ENCODE measurements at places on chromosomes 2 and 18. TPM values are rescaled to one million over a fixed set of nuclear protein-coding genes. Genes with fewer than 3 reads are reported as not detected.

Gene NPHP1
- total RNA-seq, result 1.9 TPM

- H3K27me3 ChIP-seq, result no peaks in the 10 kb centered on the region
- no peak for DNase-seq
These were observed 76.6 kb upstream of the ZFP36L2 start for GRCh38 chr2:43302961-43303494.

DNA sequence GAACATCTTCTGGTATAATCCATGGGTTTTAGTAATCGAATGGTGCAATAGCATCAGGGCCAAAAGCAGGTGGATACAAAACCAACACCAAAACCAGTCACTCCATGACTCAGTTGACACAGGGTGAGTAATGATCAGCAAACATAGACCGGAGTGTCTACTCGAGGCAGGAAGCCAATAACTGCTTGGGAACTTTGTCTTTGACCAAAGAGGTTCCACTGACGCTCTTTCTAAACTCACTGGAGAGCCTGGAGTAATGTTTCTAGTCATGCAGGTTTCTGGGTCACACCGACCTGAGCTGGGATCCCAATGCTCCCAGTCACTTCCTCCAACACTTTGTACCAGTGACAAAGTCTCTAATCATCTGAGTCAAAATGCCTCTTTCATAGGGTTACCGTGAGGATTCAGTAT, 30.9 kb downstream of the MREG start:
- H3K4me1 ChIP-seq, result no peaks in the 10 kb centered on the region
- DNase-seq, result no peak
- H3K27ac ChIP-seq, result no peak overlapping the region
- no peaks in the 10 kb centered on the region for H3K36me3 ChIP-seq

DNA sequence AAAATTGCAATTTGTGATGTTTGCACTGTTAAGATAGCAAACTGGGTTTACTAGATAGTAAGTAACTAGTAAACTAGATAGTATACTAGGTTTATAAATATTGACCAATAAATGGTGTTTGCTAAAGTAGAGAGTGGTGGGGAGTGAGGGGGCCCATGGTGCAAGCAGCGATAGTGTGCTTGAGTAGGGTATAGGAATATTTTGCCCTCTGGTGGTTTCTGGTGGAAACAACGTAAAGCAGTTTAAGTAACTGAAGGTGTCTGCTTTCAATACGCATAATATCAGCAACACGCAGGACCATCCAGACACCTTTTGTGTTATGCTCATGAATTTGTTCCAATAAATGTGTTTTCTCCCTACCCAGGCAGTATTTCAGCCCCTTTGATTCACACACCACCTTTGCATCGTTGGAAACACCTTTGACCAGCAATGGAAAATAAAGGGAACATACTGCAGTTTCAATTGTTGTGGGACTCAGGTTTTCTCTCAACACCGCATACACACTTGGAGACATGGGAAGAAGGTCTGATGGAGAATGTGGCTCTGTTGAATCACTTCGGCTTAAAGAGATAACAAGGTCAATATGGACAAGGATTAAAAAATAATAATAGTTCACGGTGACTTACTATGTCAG, 16.7 kb upstream of the STAT1 start:
- no peak overlapping the region for H3K27ac ChIP-seq
- no peak overlapping the region for H3K4me3 ChIP-seq
- no peaks in the 10 kb centered on the region for H3K27me3 ChIP-seq
- no peak for DNase-seq

GRCh38 chr2:105537466-105537865, 138.6 kb upstream of the FHL2 start:
- DNase-seq, result no peak
- no peak overlapping the region for H3K27ac ChIP-seq
- H3K4me3 ChIP-seq, result no peak overlapping the region
- no peaks in the 10 kb centered on the region for H3K36me3 ChIP-seq
- H3K4me1 ChIP-seq, result no peaks in the 10 kb centered on the region
- no peaks in the 10 kb centered on the region for H3K27me3 ChIP-seq

DNA sequence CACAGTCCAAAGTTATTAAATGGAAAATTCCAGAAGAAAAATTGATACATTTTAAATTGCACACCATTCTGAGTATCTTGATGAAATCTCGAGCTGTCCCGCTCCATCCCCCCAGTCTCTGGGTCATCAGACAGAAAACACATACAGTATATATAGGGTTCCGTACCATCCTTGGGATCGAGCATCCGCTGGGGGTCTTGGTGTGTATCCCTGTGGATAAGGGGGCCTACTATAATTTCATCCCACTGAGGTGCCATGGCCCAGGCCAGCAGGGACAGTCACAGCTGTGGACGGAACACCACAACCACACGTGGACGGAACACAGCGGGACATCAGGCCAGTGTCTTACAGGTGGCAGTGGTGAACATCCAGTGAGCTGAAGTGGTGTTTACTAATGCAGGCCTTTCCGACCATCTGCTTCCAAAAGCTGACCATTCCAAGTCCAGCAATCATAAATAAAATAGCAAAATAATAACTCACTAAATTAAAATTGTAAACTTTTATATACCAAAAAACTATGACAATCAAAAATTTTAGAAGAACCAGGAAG, 14.0 kb downstream of the TWIST2 start:
- no peaks in the 10 kb centered on the region for H3K36me3 ChIP-seq
- no peak overlapping the region for H3K4me3 ChIP-seq
- H3K27ac ChIP-seq, result no peak overlapping the region
- no peaks in the 10 kb centered on the region for H3K4me1 ChIP-seq

- H3K27ac ChIP-seq, result no peak overlapping the region
- no peak for DNase-seq
- no peaks in the 10 kb centered on the region for H3K27me3 ChIP-seq
- no peak overlapping the region for H3K4me3 ChIP-seq
- no peaks in the 10 kb centered on the region for H3K4me1 ChIP-seq
- no peaks in the 10 kb centered on the region for H3K36me3 ChIP-seq
These were observed 326.5 kb upstream of the KLHL29 start for GRCh38 chr2:23058435-23058834.

DNA sequence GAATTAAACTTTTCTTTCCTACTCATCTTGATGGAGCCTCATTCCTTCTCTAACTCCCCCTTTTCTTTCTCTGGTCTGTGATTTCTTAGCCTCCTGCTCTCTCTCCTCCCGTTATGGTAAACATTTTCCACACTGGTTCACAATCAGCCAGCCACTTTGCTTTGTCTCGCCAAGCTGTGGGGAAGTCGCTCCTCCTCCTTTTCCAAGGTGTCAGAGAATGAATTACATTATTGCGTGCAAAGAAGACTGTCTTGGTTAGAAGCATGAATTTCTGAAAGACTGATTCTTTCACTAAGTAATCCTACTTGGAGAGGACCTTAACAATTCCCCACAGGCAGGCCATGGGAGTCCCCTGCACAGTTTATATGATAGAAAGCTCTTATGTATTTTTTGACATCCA, 46.1 kb downstream of the RASGRP3 start:
- no peaks in the 10 kb centered on the region for H3K36me3 ChIP-seq
- H3K4me3 ChIP-seq, result no peak overlapping the region
- no peak overlapping the region for H3K27ac ChIP-seq
- no peaks in the 10 kb centered on the region for H3K27me3 ChIP-seq

Gene MAPK4
- total RNA-seq, result not detected

DNA sequence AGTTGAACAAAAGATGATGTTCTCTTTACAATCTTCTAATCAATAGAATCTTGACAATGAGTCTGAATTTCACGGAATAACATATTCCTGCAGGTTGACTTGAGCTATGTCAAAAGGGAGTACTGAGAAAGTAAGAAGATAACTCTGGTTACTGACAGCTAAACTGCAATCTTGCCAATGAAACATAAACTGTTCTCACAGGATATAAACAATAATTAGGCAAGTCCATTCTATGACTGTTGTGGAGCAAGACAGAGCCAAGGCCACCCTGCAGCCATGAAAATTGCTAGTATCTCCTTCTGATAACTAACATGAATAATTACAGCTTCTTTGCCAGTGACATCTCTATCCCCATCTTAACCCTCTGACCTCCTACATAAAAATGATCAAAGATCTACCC, 6.3 kb upstream of the RPRD1A start:
- no peak for DNase-seq
- no peak overlapping the region for H3K27ac ChIP-seq
- no peak overlapping the region for H3K4me3 ChIP-seq
- H3K27me3 ChIP-seq, result no peaks in the 10 kb centered on the region
- H3K36me3 ChIP-seq, result no peaks in the 10 kb centered on the region
- H3K4me1 ChIP-seq, result no peaks in the 10 kb centered on the region

- no peaks in the 10 kb centered on the region for H3K4me1 ChIP-seq
- H3K36me3 ChIP-seq, result no peaks in the 10 kb centered on the region
- no peak overlapping the region for H3K27ac ChIP-seq
- H3K4me3 ChIP-seq, result no peak overlapping the region
These were observed 298.1 kb downstream of the GALR1 start for GRCh38 chr18:77547757-77548156.

DNA sequence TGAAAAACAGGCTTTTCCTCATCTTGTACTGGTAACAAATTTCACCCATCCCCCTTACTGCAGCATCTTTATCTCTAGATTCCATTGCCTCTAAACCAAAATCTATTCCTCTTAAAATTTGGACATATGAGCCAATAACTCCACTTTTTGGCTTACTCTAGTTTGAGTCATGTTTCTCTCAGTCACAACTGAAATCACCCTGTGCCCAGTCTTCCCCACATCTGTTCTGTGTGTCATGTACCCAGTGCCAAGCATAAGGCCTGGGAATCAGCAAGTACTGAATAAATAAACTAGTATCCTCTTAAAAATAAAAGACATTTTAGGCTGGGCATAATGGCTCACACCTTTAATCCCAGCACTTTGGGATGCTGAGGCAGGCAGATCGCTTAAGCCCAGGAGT, 20.8 kb upstream of the CHN1 start:
- H3K4me1 ChIP-seq, result no peaks in the 10 kb centered on the region
- no peaks in the 10 kb centered on the region for H3K36me3 ChIP-seq
- DNase-seq, result no peak
- H3K4me3 ChIP-seq, result no peak overlapping the region

DNA sequence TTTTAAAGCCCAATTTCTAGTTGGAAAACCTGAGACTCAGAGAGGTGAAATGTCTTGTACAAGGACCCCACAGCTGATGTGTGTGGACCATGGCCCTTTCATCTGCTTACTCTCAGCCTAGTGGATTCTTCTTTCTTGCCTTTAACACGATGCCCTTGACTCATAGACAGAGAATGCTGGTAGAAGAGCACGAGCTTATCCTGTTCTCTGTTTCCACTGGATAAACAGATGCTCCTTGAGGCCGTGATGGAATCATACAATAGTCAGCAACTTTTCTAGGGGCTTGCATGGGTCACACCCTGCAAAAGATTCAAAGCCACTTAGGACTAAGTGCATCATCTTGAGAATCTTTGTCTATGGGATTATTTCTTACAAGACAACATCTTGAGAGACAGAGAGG, 50.9 kb downstream of the MYCN start:
- H3K36me3 ChIP-seq, result no peaks in the 10 kb centered on the region
- no peaks in the 10 kb centered on the region for H3K4me1 ChIP-seq

DNA sequence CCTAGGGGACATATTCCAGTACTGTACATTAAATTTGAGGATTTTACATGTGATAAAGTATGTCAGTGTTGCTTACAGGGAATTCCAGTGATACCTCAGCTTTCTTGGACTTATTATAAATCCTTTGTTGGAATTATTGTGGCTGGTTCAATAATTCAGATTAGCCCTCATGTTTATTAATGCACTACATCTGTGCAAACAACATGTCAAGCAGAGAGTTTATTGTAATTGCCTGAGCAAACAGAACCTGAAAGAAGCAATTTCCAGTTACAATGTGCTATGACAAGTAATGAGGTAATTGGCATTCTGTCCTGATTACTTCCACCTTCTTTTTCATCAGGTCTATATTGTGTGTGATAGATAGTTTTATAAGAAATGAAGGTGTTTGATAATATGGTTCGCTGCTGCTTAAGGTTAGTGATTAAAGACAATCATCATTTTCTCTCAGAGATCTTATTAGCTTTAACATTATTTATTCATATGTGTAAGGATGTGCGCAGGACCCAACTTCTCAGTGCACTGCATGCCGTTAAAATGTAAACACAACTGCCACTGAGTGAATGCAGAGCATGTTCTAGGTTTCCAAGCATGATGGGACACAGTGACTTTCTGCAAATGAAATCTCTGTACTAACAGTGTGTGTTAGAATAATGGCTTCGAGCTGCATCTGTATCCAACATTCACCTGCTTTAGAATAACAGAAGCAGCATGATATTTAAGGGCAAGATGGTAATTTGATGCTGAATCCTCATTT, 973.7 kb upstream of the POU3F3 start:
- DNase-seq, result no peak
- no peaks in the 10 kb centered on the region for H3K4me1 ChIP-seq
- no peak overlapping the region for H3K27ac ChIP-seq
- no peak overlapping the region for H3K4me3 ChIP-seq
- no peaks in the 10 kb centered on the region for H3K27me3 ChIP-seq
- no peaks in the 10 kb centered on the region for H3K36me3 ChIP-seq

DNA sequence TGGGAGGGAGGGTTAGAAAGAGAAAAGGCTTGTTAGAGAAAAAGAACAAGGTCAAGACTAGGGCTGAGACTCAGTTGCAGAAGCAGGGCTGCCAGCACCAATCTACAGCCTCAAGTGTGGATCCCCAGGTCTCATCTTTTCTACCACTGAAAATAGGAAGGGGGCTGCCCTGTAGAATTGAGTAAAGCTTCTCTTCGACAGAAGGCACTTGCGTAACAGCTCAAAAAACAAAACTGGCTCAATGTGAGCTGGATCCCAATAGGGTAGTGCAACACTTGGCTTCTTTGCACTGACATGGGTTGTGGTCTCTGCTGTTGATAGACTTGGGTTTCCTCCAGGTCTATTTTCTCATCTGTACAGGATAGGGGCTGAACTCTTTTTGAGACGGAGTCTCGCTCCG, 1.8 kb upstream of the MPV17 start:
- peaks cover 15% of the 10 kb centered on the region for H3K4me1 ChIP-seq
- H3K27ac ChIP-seq, result no peak overlapping the region
- H3K4me3 ChIP-seq, result no peak overlapping the region
- DNase-seq, result no peak
- H3K27me3 ChIP-seq, result no peaks in the 10 kb centered on the region
- peaks cover 18% of the 10 kb centered on the region for H3K36me3 ChIP-seq

GRCh38 chr2:120979921-120980320, 244.3 kb downstream of the GLI2 start:
- no peaks in the 10 kb centered on the region for H3K36me3 ChIP-seq
- no peaks in the 10 kb centered on the region for H3K27me3 ChIP-seq
- no peak for DNase-seq
- H3K4me1 ChIP-seq, result no peaks in the 10 kb centered on the region
- H3K27ac ChIP-seq, result no peak overlapping the region

Gene ASXL2
- total RNA-seq, result 67.5 TPM

- H3K4me3 ChIP-seq, result no peak overlapping the region
- H3K36me3 ChIP-seq, result no peaks in the 10 kb centered on the region
- H3K4me1 ChIP-seq, result no peaks in the 10 kb centered on the region
- no peaks in the 10 kb centered on the region for H3K27me3 ChIP-seq
These were observed 418.6 kb downstream of the PIK3C3 start for GRCh38 chr18:42373584-42373983.

- no peaks in the 10 kb centered on the region for H3K27me3 ChIP-seq
- H3K27ac ChIP-seq, result no peak overlapping the region
- H3K4me1 ChIP-seq, result no peaks in the 10 kb centered on the region
- no peak for DNase-seq
These were observed 12.8 kb upstream of the CAVIN2 start for GRCh38 chr2:191859681-191860080.

All from CD8-positive, alpha-beta memory T cell (primary cell).